ENCODE measurements at places on chromosomes 5 and 9.

DNA sequence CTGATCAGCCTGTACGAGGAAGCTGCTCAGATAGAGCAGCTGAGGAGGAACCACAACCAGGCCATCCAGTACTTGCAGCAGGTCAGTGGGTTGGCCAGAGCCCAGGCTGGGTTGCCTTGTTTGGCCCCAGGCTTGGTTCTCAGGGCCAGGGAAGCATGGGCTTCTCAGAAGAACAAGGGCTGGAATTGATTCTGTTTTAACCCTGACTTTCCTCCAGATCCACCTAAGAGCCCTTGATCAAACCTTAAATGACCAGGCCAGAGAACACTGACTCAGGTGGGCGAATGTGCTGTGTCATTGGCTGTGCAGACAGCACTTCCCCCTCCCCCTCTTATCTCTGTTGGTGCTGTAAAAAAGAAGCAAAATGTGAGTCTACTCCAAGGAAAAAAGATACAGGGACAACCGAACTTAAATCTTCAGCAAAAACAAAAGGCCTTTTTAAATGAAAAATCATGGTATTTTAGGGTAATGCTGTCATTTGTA is 28.1 kb downstream of the TTC23L start:
- DNase-seq, result no peak

GRCh38 chr9:73565833-73566465 is 414.3 kb downstream of the ANXA1 start:
- no peak for DNase-seq

DNA sequence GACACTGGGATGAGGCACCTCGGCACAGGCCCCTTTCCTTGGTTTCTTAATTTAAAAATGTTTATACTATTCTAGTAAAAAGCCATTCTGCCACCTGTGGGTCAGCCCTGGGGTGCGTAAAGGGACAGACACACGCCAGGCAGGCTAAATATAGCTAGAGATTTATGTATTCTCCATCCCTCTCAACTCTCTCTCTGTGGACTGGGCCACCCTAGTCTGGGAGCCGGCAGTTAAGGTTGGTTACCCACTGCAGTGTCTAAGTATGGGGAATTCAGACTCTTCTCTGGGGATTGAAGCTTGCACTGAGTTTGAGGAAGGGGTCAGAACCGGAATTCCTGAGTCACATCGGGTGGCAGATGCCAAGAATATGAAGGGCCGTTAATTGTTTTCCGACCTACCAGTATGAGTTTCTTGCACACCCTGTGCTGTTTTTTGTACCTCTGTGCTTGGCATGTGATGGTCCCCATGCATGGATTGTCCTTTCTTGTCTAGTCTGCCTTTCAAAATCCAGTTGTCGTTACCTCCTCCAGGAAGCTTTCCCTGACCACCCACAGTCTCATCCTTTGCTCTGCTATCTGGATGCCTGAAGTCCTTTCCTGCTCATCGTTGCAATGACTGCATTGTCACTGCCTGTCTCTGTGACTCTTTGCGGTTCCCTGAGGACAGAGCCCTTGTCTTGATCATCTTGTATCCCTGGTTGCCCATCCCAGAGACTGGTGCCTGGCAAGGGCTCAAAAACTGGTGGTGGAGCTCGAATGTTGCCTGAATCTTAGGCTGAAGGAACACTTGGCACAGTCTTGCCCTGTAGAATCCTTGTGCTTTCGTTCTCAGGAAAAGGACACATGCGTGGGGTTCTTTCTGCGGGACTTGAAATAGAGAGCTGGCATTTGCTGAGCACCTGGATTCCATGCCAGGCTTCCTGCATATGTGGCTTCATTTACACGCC is 2.1 kb downstream of the NEURL1B start:
- no peak for DNase-seq

GRCh38 chr9:113648586-113648985 is 185.1 kb downstream of the RGS3 start:
- DNase-seq, result no peak

DNA sequence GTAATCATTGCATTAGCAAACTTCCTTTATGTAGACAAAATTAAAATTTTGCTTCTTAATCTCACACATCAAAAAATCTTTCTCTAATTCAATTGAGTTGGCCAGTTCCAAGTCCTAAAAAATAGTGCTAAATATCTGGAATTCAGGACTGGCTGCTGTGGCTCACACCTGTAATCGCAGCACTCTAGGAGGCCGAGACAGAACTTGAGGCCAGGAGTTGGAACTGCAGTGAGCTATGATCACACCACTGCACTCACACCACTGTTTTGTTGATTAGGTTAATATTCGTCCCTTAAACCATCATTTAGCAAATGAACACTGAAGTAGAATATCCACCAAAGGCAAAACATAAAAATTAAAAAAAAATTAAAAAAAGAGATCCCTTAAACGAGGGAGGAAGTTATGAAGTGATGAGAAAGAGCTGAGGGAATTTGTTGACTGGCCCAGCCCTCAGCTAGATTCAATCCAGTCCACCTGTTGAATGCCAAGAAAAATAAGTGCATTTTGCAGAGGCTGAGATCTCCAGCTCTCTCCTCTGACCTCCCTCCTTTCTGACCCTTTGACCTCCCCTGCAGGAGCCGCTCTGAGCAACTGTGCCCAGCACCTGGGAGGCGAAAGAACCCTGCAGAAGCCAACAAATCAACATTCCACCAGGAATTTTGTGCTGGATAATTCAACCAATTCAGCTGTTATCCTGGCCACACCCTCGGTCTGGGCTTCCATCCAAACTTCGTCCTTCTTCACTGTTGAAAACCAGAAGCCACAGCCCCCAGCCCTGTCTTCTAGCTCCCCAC is 96.8 kb downstream of the OR2K2 start:
- no peak for DNase-seq

- no peak for DNase-seq
These were observed 40.4 kb upstream of the FLT4 start for GRCh38 chr5:180689775-180690174.
